Left forelimb (tissue), 1 donor: ENCODE measurements at places on chromosomes 3 and 15.

- DNase-seq: no peak
Measured at GRCh38 chr3:169493521-169494141, 169.9 kb downstream of the MECOM start.

DNA sequence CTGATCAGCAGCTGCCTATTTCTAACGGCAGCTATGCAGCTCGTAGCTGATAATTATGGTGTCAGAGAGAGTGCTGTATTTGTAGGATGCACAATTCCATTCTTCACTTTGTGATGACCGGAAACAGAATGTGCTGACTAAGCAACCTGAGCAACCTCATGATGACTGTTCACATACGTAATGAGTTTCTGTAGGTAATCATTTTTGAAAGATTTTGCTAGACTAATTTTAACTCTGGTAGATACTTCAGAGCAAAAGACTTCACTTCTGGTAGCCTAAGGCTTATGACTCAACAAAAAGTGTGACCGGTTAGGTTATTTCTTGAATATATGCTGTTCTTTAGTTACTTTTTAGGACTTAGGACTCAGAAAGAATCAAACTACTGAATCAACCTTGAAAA lies 567.7 kb downstream of the NAALADL2 start:
- DNase-seq: no peak

DNA sequence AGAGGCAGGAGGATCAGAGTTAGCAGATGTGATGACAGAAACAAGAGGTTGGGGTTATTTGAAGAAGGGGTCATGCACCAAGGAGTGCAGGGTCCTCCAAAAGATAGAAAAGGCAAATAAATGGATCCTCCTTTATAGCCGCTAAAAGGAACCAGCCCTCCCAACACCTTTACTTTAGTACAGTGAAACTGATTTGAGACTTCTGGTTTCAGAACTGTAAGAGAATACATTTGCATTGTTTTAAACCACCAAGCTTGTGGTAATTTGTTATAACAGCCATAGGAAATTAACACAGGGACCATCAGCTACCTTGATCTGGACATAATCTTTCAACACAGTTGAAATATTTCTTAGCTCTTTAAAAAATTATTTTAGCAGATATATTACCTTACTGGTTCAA lies 166.6 kb downstream of the TIGIT start:
- no peak for DNase-seq

GRCh38 chr3:36244728-36245127 lies 135.6 kb upstream of the STAC start:
- no peak for DNase-seq

DNA sequence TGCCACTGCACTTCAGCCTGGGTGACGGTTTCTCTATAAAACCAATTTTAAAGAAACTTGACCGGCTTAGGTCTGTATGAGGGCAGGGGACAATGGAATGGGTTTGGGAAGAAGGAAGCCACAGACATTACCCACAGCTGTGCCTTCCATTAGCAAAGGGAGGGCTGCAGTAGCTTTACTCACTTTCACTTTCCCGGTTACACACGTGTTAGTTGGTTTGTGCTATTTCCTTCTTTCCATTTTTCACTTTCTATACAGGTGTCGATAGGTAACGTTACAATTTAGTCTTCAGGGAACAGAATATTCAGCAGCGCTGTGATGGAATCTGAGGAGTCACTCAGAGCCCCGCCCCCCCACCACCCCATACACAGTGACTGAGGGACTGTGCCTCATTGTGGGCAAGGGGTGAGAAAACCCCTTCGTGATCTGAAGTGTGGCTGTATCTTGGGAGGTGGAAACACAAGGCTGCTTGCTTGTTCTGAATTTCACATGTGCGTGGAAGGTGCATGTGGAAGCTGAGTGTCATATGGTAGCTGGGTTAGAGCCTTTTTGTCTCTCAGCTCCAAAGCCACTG lies 44.8 kb upstream of the RPL32 start:
- no peak for DNase-seq

- DNase-seq: no peak
Measured at GRCh38 chr3:22900296-22900695, 302.8 kb upstream of the UBE2E2 start.

GRCh38 chr3:120650311-120650710 lies 31.7 kb downstream of the HGD start:
- no peak for DNase-seq

- DNase-seq: no peak
Measured at GRCh38 chr3:62015111-62015510, 358.2 kb downstream of the FEZF2 start.

DNA sequence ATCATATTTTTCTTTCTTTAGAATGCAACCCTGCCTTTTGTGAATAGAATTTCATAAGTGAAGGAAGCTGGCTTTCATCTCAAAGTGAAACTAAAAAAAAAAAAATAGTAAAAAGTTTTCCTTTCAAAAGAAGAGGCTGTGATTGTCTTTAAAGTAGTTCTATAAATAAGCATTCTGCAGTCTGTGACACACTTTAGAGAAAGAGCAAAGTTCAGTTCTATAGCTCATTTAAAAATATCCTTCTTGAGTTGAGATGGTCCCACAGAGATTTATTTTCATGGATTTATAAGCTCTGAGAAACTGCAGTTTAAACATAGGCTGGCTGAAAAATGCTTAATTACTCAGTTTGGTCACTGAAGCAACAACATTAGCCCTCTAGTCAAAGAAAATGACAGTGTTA lies 36.1 kb upstream of the CNTN6 start:
- DNase-seq: no peak

DNA sequence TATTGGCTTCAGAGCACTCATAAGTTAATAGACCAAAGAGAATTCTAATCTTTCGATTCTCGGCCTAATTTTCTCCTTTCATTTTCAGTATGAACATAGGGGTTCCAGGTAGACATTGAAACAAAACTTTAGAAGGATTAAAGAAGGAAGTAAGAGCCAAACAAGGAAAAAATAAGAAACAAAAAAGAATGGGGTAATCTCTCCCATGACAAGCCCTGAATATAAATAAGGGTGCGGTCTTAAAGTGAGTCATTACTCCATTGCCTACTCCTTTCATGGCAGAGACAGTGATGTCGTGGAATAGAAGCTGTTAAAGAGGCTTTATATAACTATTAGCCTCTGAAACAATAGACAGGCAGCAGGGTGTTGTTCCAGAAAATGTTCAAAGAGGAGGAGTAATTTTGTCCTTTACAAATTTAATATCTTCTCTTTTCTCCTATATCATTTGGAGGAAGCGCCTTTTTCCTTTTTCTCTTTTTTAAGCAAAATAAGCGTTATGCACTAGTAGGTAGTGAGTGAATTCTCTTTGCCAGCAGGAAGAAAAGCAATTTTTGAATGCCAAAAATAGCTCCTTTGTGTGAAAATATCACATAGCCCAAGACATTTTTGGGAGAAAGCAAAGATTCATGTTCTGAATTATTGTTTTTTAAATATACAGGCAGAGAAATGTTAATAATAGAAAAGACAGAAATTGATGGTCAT lies 607.9 kb upstream of the KCNMB2 start:
- DNase-seq: no peak

DNA sequence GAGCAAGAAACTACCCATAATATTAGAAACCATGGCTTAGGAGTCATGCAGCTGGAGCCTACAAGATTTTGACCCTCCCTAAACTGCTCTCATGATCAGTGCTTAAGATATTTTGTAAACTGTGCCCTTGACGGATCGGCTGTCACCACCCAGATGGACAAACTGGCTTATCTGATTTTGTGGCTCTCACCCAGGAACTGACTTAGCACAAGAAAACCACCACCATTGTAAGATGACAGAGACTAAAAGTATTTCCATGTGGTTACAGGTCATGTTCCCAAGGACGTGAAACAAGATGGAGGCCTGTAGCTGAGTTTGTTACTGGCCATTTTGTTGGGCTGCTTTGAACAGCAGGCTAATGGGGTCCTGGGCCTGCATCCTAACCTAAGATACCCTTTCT lies 940.9 kb downstream of the OTOL1 start:
- DNase-seq: no peak

DNA sequence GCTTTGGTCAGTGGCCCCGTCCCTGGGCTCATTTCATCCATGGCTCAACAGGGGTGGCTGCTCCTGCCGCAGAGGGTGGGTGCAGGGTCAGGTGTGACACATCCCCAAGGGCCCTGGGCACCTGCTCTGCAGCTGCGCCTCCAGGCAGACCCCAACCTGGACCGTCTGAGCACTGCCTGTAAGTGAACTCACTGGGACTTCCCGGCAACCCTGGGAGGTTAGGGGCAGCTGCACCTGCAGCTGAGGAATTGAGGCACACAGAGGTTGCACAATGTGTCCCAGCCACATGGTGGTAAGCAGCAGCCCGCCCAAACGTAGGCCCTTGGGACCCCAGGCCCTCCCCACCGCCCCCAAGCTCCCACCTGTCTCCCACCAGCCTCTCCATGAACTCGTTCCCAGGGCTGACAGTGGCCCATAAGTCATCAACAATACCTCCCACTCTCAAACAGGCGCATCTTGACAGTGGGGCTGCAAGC lies 55.1 kb downstream of the PLXNA1 start:
- DNase-seq: no peak

- no peak for DNase-seq
Measured at GRCh38 chr3:159897331-159898075, 91.1 kb upstream of the IL12A start.

DNA sequence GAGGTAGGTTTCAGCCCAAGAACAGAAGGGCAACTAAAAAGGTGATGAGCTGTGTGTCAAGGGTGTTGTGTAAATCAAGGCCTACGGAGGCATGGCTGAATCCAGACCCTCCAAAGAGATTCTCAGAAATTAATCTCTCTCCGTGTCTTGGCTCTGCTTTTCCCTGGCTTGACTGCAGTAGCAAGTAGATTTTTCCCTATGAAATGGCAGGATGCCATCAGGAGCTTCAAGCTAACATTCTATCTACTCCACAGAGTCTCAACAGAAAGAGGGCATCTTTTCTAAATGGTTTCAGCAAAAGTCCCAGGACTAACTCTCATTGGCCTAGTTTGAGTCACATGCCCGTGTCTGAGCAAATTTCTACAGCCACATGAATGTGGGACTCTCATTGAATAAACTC lies 58.3 kb downstream of the LSM3 start:
- DNase-seq: no peak

GRCh38 chr3:23826382-23827064 lies 20.8 kb downstream of the UBE2E1 start:
- no peak for DNase-seq

GRCh38 chr3:186536883-186537844 lies 7.0 kb downstream of the CRYGS start:
- DNase-seq: no peak

GRCh38 chr3:172892158-172892557 lies 141.6 kb downstream of the ECT2 start:
- no peak for DNase-seq

GRCh38 chr3:73508330-73508954 lies 116.3 kb downstream of the PDZRN3 start:
- no peak for DNase-seq

GRCh38 chr3:71441217-71441924 lies 142.2 kb downstream of the FOXP1 start:
- DNase-seq: no peak

- no peak for DNase-seq
Measured at GRCh38 chr3:175121225-175121624, 262.1 kb downstream of the NAALADL2 start.

GRCh38 chr3:157718800-157719199 lies 215.6 kb upstream of the VEPH1 start:
- no peak for DNase-seq

GRCh38 chr3:123633530-123633929 lies 48.7 kb upstream of the HACD2 start:
- no peak for DNase-seq

DNA sequence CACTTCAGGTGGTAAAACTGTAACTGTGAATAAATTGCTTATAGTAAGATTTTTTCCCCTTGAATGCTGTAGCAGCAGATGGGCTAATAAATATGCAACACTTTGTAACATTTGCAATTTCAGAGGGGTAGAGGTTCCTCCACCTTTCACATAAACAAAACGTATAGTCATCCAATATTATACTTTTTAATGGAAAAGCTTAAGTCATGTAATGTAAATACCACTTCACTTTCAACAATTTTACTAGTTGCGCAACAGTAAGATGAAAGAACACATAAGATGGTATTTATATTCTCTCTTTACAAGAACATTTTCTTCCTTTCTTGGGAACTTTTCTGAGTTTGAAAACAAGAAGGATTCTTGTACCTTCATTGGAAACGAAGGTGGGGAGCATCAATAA lies 56.6 kb upstream of the FAM3D start:
- no peak for DNase-seq

DNA sequence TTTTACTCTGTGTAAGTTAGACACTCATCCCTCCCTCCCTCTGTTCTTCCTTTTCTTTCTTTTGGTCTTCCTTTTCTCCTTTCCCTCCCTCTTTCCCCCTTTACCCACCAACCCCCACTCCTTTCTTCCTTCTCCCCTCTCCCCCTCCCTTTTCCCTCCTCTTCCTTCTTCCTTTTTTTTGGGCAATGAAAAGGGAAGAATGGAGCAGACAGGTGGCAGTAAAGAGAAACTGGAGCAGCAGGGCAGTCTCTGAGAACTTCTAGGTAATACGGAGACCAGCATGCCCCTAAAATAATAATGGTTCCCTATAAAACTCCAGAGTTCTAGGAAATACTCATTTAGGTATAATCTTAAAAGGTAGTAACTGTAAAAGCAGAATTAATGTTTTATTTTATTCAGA lies 11.4 kb upstream of the GPR171 start:
- DNase-seq: no peak

DNA sequence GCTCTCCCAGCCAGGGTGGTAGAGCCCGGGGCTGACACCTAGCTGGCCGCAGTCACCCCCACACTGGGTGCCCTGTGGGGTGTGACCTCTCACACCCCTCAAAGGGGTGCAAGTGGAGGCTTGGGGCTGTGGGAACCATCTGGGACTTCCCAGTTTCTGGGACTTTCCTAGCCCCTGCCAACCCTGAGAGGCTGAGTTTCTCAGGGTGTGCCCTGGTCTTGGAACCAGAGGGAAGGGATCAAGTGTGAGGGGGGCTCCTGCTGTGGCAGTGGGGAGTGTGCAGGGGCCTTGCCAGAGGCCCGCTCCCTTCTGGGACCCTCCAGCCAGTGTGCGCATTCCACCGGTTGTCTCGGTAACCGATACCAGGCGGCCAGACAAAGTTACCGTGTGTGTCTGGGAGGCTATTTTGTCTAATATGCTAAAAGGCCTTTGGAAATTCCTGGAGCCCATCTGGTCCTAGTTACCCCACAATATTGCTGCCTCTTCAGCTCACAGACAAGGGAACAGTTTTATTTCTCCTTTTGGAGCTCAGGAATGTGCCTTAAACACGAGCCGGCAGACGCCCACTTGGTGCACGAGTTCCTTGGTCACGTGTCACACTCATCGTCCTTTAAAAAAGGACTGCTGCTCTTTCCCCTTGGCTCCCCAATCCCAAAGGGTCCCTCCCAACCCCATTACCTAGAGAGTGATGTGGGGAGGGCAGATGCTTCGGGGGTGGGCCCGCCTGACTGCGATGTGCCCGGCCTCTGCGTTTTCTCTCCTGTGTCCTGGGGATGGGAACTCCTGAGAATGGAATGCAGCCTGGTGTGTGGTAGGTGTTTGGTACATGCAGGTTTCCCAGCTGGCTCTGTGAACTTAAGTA lies 33.2 kb downstream of the HDAC11 start:
- no peak for DNase-seq

- no peak for DNase-seq
Measured at GRCh38 chr3:77620009-77620408, 580.1 kb downstream of the ROBO2 start.

- DNase-seq: no peak
Measured at GRCh38 chr15:51814606-51815005, 14.8 kb upstream of the TMOD3 start.
